ENCODE measurements at places on chromosomes 2 and 18.
A peak's percentile ranks its signal among the peaks of the same experiment; 100 is the strongest.

GRCh38 chr2:207465894-207466293 lies 63.9 kb upstream of the CREB1 start:
- no peak for DNase-seq

- no peak for DNase-seq
Observed at GRCh38 chr2:64140665-64141200, 3.5 kb downstream of the PELI1 start.

DNA sequence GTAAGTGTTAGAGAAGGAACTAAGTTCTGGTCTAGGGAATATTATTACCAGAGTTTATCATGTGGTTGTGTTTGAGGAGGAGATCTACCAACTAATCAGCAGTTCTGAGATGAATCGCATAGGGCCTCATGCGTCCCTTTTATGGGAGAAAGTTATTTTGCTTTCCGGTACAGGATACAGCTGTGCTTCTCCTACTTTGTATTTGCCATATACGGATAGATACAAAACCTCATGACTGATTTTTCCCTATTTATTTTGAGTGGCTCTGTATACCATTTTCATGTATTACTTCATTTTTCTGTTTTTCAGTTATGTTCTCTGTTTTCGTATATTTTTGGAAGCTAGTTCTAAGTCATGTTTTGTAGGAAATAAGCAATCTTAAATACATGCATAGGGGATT lies 66.8 kb downstream of the ACSL3 start:
- no peak for DNase-seq

- DNase-seq: no peak
Observed at GRCh38 chr18:12056034-12056883, 37.4 kb upstream of the ANKRD62 start.

DNA sequence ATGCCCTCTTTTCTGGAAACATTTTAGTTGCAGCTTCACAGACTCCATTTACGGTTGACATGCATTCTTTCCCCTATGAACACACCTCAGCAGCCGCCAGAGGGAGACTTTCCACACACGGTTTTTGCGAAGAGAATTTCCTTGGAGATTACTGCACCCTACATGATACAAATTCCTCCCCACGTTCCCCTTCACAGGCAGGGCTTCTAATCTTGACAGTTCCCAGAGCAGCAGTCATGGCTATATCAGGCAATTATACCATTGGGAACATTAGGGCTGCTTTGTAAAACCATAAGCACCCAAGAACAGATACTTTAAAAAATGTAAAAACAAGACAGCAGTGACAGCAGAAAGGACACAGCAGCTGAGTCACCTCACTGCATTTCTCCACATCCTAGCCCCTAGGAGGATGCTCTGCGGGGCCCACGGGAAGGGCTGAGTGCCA lies 253.8 kb downstream of the TGIF1 start:
- peak; percentile 9 for DNase-seq

DNA sequence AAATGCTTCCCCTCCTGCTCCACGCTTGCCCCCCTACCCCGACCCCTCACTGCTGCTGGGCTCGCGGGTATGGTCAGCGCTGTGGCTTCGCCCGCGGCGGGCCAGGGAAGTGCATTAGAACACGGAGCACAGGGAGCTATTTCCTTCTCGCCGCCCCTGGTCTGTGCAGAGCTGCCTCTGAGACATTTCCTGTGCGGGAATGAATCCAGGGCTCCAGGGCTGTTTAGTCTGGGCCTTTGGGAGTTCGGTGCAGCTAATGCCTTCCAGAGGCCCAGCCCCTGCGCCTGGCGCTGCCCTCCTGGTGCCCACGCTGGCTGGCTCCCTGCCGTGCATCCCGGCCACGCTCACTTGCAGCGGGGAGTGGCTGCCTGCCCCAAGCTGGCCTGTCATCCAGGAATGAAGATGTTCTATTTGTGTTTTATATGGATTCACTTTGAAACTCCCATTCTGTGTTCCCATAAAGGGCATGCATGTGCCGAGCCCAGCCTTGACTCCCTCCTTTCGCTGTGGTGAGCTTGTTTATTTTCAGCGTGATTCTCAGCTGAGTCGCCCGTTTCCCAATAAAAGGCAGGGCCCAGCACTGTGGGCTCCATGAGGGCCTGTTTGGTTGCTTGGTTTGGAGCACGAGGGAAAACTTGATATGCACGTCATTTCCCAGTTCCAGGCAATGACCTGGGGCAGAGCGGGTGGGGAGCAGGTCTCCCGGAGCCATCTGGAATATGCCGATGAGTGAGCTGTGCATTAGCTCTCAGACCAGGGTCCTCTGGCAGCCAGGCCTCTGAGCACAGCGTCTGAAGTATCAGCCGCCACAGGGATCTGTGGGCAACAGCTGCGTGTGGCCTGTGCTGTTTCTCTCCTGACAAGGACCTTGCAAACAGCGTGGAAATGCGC lies 42.7 kb downstream of the SH3RF3 start:
- no peak for DNase-seq

- no peak for DNase-seq
Observed at GRCh38 chr2:233728723-233729301, at the start of gene UGT1A3. UGT1A3 (plus strand) TSS chr2:233729042; CDS start chr2:233729127, 85 bp downstream.

DNA sequence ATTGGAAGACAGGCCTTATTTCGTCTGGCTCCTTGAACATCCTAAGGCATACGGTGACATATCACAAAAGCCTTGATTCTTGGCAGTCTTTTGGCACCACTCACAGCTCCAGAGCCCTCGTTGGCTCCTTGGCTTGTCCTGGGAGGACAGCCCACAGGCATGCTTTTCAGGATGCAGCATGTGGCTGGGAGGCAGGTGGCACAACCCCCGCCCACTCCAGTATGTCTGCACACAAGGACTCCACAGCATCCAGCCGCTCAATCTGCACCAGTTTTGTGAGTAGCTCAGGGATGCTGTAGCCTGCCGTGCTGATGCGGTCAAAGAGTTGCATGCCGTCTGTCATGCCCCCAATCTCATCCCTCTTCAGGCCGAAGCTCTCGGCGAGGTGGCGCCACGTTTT lies 92.3 kb downstream of the EDAR start:
- no peak for DNase-seq

GRCh38 chr2:40285391-40285790 lies 166.5 kb downstream of the SLC8A1 start:
- no peak for DNase-seq

- no peak for DNase-seq
Observed at GRCh38 chr18:56511996-56512395, 126.4 kb downstream of the TXNL1 start.

DNA sequence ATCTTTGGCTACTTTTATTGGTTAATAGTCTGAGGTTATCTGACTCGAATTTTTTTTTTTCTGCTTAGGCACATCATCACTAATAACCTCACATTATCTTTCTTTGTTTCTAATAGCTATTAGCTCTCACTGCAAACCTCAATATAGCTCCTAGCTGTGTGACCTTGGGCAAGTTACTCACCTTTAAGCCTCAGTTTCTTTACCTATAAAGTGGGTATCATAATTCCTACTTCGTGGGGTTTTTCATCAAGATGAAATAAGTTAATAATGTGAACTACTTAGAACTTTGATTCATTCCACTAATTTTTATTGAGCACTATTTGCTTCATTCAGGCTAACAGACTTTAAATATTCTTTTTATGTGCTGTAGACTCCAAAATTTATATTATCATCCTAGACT lies 55.5 kb downstream of the AGPS start:
- DNase-seq: no peak

GRCh38 chr18:54163453-54163852 lies 61.0 kb downstream of the MBD2 start:
- no peak for DNase-seq

DNA sequence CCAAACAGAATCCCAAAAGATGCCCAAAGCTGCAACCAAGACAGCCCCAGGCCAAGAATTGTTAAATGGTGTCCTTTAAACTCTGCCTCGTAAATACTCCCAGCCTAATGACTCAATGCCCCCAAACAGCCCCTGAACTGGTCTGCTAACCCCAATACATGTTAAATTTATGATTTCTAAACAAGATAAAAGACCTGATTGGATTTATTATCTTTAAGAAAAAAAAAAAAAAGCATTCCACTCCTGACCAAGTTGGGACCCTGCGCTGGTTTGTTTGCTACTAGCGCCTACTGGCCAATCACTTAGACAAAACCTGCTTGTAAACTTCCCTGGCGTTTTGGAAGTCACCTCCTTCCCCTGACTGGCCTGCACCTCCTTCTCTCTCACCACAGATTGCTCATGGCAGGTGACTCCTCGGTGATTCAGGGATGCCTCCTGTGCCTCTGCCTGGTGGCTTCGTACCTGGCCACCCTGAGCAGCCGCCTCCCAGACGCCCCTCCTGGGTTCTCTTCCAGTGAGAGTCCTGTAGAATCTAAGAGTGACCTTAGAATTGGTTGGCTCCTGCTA lies 121.3 kb downstream of the BCL11A start:
- no peak for DNase-seq

DNA sequence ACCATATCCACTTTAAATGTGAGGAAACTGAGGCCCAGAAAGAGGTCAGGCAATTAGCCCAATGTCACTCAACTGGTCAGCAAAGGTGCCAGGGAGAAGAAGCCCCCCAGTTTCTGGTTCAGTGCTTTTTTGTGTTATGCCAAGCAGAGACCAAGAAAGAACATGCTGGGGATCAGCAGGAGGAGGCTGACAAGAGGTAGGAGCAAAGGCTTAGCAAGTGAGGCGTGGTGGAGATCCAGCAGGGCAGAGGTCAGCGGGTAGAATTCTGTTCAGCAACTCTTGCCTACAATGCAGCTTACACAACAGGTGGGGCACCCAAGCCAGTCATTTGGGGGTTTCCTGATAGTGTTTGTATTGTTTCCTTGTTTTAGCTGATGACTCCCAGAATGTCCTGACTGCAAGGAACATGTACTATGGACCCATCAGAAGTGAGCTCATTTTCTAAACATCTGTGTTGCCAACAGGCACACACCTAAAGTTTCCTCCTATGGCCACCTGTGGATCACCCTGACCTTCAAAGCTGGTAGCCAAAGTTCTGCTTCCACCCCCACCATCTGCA lies 28.2 kb downstream of the LPIN2 start:
- DNase-seq: no peak

- no peak for DNase-seq
Observed at GRCh38 chr2:207202645-207203044, 36.9 kb upstream of the KLF7 start.

GRCh38 chr2:15825276-15825980 lies 114.9 kb upstream of the MYCN start:
- no peak for DNase-seq

DNA sequence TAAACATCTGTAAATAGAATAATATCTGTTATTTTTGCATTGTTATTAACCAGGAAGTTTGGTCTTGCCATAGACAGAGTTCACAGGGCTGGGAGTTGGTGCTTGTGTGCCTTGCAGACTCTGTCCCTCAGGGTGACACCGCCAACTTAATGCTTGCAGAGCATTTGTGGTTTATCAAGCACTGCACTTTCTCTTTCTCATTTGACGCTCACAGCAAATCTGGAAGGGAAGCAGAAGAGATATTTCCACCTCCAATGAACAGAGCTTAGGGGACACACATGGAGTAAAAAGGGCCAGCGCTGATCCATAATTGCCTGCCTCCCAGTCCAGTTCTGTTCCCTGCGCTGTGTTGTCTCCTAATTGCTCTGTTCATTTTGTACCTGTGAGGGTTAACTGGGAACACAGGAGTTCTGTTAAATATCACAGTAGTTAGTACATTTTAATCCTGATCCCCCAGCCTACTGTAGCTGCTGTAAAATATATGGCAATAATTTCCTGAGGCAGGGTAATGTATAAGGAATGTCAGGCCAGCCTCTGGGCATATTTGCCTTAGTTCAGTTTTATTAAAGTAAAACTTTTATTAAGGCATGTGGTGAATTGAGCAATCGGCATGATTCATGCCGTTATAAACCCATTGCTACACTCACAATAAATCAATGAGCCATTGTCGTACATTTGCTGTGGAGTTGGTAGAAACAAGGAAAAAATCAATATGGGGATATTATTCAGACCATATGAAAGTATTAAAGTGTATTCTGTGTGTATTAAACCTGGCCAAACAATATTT lies 182.5 kb upstream of the OSR1 start:
- DNase-seq: no peak

- no peak for DNase-seq
Observed at GRCh38 chr18:10591896-10592295, 66.1 kb downstream of the NAPG start.

- no peak for DNase-seq
Observed at GRCh38 chr18:40048886-40049650, 1906.0 kb upstream of the PIK3C3 start.

DNA sequence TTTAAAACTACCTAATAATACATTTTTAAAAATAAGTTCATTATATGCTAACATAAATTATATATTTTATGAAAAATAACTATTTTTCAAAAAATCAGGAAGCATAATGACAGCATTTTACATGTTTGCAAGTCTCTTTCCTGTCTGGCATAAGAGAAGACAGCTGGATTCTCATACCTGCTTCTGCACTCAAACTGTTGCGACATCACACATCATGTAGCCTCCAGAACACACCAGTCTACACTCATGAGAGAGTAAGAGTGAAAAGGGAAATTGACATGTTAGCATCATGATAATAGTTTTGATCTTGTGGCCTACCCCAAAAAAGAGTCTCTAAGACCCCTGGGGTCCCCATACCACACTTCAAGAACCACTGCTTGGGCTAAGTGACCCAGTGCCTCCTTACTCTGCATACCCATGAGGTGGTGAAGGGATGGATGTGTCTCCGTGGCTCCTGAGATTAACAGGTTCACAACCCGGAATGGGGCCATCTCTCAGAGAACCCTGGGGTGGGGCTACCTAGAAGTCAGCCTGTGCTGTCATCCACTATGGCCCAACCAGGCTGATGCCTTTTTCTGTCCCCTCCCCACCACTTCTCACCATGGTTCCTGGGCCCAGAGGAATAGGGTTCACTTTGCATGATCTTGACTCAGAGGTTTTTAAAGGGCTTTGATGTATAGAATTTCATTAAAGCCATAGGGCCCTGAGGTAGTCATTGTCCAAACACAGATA lies 102.6 kb upstream of the DAPL1 start:
- no peak for DNase-seq

DNA sequence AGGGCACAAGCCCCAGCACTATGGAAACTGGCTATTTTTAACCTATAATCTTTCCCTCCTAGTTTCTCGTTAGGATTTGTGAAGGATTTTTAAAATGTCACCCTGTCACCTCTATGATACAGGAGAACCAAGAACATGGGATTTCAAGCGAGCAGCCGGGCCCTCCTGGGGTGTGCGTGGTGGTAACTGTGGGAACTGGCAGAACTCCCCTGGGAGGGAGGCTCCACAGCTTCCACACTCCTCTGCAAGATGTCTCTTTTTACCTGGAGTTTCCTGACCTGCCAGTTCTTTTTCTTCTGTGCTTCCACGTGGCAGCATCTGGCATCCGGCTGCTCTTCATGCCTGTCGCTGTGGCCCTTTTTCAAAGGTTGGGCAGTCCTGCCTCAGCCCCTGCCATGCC lies 386.3 kb upstream of the MYT1L start:
- DNase-seq: no peak

DNA sequence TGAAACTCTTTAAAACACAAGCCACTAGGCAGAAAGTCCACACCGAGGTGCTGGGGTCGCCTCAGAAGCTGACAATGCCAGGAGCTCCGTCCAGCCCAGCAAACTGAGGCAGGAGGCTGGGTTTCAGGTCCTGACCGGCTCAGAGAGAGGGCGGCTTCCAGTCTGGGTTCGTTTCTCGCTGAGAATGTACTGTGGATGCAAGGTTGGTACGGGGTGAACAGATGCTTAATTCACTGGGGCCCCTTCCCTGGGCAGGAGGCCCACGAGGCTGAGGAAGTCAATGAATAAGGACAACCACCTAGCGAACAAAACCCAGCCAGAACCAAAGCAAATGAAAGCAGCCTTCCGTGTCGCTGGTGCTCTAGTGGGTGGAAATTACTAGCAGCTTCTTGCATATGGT lies 142.0 kb downstream of the RTP5 start:
- DNase-seq: no peak
